ENCODE measurements at places on chromosomes 7 and 10.

DNA sequence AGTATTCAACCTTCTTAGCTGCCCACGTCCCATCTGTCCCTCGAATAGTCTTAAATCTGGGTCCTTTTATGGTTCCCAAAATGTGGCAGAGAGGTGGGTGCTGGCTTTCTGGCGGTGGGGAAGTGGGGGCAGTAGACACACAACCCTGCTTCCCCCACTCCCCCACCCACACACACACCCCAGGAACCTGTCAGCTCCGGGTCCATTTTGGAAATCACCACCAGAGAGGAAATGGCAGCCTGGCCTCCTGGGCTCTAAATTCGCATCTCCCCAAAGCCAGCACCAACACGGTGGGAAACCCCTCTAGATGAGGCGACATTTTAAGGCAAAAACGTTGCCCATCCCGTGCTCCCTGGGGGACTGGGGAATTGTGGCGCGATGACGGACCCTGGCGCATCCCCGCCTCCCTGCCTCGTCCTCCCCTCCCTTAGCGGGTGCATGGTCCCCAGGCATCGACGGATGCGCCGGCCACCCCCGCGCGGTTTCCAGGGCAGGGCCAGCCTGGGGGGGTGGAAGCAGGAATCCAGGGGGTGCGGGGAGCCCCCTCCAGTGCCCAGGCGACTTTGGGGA lies 702 bp downstream of the TMEM130 start:
- DNase-seq, result no peak

DNA sequence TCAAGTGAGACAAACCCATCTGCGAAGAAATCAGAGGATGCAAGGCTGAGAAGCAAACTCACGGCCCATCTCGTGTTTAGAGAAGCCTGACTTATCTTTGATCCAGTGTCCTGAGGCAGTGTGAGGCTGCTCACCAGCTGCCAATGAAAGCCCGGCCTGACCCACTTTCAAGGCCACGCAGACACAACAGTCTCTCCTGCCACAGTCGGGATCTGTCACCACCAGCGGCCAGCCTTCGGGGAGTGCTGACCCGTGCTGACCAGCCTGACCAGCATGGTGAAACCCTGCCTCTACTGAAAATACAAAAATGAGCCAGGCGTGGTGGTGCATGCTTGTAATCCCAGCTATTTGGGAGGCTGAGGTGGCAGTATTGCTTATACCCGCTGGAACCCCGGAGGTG lies 7.4 kb upstream of the DNAJB6 start:
- no peak for DNase-seq

DNA sequence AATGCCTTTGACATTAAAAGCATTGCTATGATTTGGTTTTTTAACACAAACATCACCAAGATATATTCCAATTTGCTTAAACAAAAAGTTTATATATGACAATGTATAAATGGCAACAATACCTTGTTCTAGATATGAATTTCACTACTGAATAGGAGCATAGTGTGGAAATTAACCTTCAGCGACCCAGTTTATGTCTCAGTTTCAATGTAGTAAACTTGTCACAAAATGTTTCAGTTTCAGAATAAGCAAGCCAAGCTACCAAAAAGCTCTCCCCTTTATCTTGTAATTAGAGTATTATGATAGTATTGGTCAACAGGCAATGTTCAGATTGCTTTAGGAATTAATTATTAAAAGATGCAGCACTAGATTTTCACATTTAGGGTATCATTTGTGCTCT lies 99.6 kb upstream of the PCDH15 start:
- DNase-seq, result no peak

DNA sequence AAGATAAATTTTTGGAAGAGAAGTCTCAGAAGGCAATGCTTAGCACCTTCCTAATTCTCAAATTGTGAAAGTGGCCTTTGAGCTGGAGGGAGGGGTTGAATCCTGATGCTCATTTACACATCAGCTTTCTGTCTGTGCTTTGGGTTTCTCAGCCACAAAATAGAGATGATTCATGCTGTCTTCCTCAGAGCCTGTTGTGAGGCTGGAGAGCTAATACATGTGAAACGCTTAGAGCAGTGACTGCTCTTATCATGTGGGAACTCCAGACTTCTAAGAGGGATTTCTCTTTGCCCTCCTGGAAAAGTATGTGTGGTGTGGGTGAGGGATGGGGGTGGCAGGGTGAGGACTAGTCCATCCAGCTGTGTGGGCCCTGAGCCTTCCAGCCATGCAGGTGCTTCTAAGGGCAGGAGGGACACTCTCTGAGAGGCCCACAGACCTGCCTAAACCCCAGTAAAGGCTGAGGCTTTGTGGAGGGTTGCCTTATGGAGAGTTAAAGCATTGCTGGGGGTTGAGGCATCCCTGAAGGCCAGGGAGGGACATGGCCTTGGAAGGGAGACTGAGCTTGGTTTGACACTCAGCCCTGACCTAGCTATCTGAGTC lies 4.8 kb upstream of the EVX1 start:
- DNase-seq, result no peak

GRCh38 chr7:158282461-158283001 lies 305.1 kb downstream of the PTPRN2 start:
- DNase-seq, result no peak

DNA sequence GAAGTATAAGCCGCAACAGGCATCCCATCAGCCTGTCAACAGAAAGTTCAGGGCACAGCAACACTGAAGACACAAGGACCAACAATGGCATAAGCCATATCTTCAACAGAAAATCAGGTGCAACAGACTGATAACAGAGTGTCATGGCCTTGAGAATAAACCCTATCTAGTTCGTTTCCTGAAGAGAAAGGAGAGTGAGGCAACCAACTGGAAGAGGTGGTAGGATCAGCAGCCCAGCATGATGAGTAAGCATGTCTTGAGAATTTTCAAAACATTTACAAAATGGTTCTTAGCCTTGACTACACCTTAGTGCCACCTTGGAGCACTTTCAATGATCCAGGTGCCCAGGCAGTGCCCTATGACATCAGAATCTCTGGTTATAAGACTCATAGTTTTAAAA lies 290.2 kb upstream of the SEMA3C start:
- no peak for DNase-seq

DNA sequence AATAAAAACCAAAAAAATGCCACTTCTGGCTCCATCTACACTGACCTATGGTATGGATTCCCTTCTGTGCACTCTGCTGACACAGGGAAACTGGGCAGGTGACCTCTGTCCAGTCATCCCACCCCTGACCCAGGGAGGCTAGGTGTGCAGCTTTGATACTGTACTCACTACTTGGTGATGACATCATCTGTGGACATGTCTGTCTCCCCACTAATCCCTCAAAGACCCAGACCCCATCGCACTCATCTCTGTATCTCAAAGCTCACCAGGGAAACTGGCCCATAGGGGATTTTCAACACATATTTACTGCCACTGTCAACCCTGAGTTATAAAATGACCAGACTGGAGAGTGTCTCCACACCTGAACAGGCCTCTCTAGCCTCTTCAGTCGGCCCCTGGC lies 10.6 kb downstream of the SGMS1 start:
- no peak for DNase-seq

GRCh38 chr7:66790196-66790595 lies 49.7 kb downstream of the RABGEF1 start:
- no peak for DNase-seq

DNA sequence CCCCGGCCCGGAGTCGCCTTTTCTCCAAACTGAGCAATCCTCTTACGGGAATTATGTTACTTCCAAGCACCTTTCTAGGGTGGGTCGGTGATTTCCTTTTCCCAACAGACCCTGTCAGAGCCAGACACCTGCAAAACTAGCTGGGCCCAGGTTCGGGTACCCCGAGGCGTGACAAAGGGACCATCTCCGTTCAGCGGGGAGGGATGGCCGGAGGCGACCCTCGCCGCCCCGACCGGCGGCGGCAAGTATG lies 445 bp downstream of the PPA1 start:
- no peak for DNase-seq

GRCh38 chr7:138370956-138371355 lies 89.1 kb upstream of the TRIM24 start:
- no peak for DNase-seq

DNA sequence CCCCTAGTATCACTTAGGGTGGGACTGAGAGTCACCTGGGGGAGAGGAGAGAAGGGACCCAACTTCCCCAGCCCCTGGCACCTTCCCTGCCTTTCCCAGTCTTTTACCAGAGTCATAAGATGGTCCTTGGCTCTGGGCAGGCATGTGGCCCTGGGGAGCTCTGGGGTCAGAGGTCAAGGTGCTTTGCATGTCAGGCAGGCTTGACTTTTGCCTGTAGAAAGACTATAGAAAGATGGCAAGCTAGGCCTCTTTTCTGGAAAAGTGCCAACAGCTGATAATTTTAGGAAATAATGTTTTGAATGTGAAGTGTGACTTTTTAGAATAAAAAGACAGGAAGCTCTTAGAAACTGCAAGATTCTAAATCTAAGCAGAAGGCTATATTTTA lies 67.5 kb downstream of the MKI67 start:
- no peak for DNase-seq

DNA sequence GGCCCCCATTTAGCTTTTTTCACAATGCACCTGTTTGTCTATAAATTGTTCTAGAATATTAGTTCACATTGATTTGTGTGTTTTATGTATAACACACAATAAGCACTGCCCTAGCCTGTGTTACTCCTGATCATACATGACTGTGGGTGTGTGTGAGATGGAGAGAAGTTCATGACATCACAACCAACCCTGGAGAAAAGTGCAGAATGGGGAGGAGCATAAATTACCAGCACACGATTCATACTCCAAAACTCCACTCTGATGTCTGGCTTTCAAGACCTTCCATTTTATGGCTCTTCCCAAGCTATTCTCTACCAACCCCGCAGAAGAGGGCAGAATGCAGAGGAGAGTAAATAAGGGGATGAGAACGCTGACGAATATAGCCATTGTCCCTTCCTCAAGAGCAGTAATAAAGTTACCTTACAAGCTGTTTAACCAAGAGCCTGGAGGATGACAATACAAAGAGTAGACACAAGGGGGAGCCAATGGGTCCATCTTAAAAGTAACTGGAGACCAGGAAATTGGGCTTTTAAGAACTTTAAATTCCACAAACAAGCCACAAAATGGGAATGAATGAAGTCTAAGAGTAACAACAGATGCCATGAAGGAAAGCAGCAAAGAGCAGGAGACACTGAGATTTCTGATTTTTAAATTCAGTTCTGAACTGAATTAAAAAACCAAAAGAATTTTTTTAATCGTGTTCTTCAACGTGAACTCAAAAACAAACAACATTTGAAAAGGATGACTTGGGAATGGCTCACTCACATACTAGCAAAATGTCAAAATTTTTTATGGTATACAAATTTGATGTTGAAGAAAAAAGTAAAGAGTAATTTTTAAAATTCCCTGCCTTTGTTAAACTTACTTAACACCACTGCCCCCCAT lies 159.6 kb downstream of the PARD3 start:
- no peak for DNase-seq

GRCh38 chr10:120735773-120736371 lies 115.3 kb upstream of the WDR11 start:
- DNase-seq, result no peak

- DNase-seq, result no peak
Observed at GRCh38 chr10:21814866-21815265, 188.7 kb downstream of the DNAJC1 start.

GRCh38 chr7:17339139-17339538 lies 40.7 kb downstream of the AHR start:
- no peak for DNase-seq

- no peak for DNase-seq
Observed at GRCh38 chr10:50361946-50362345, 110.6 kb upstream of the ASAH2 start.

- no peak for DNase-seq
Observed at GRCh38 chr10:28278842-28279241, 24.0 kb downstream of the MPP7 start.

- no peak for DNase-seq
Observed at GRCh38 chr7:29177963-29178600, 16.5 kb upstream of the CHN2 start.

DNA sequence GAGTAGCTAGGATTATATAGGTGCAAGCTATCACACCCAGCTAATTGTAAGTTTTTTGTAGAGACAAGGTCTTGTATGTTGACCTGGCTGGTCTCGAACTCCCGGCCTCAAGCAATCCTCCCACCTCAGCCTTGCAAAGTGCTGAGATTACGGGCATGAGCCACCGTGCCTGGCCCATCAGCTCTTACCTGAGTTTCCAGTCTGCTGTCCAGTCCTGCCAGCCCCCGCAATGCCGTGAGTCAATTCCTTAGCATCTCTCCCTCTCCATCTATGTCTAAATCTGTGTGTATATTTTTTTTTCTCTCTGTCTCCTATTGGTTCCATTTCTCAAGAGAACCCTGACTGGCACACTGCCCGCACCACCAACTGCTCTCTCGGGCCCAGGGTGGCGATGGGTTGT lies 127.6 kb downstream of the ACTR3B start:
- no peak for DNase-seq

- DNase-seq, result no peak
Observed at GRCh38 chr10:17064435-17064834, 65.2 kb downstream of the CUBN start.

DNA sequence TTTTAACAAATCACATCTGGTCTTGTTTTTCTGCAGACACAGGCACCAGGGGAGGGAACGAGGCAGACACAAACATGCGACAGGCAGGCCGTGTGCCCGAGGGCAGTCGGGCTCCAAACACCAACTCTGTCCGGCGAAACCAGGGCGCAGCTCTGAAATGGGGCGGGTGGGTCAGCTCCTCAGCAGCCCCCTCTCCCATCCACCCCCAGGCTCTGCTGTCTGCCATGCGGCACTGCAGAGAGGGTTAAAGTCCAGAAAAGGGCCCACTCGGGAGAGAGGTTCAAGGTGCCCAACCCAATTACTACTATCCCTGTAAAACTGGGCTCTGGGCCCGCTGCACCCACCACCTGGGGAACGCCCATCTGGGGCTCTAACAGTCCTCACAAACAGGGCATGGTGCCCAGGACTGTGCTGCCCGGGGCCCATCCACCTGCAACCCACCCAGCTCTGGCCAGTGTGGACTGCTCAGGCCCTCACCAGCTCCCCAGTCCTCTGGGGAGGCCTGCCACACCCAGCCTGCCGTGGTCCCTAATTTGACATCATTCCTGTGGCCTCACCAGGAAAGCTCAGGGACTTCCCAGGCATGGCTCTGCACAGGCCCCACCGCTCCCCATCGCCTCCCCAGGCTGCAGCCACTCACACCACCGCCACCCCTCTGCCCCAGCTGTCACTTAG lies 18.7 kb downstream of the YKT6 start:
- DNase-seq, result no peak

DNA sequence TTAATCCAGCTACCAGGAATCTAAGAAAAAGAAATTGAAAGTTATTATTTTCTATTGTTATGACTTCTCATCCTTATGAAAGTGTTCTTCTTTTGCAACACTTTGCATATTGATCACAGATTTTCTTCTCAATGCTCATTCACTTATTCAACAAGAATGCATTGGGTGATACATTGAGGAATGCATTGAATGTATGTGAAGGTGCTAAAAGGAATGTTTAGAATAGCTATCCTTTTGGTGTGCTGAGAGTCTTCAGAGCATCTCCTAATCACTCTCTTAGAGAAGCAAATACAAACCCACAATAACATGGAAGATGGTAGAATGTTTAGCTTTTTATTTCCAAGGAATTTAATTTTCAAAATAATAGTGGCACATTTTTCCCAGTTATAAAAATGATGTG lies 122.1 kb upstream of the KMT2E start:
- DNase-seq, result no peak

Data from naive thymus-derived CD8-positive, alpha-beta T cell (primary cell).